ENCODE measurements at places on chromosomes 6 and 20. TPM values are rescaled to one million over a fixed set of nuclear protein-coding genes. Genes with fewer than 3 reads are reported as not detected.

Gene NKAIN4
- not detected for total RNA-seq

Gene BEND6
- total RNA-seq, result 9.6 TPM

Gene LGSN
- not detected for total RNA-seq

Gene C6orf132
- 4.5 TPM for total RNA-seq

Gene PGBD1
- 5.3 TPM for total RNA-seq

Gene CD83
- total RNA-seq, result 3.9 TPM

Gene SLC29A1
- total RNA-seq, result 14.9 TPM

Gene TNNC2
- total RNA-seq, result 0.73 TPM

Gene RHAG
- not detected for total RNA-seq

Gene DAAM2
- total RNA-seq, result 1.1 TPM

Gene PBOV1
- total RNA-seq, result not detected

Gene MMP24
- total RNA-seq, result under 0.01 TPM

Gene DDX39B
- 448 TPM for total RNA-seq

Gene TULP1
- not detected for total RNA-seq
